Amygdala (tissue), 56 donors: ENCODE measurements at places on chromosomes 4 and X.

GRCh38 chr4:139077567-139078355 is 62.2 kb downstream of the NOCT start:
- DNase-seq, result no peak

DNA sequence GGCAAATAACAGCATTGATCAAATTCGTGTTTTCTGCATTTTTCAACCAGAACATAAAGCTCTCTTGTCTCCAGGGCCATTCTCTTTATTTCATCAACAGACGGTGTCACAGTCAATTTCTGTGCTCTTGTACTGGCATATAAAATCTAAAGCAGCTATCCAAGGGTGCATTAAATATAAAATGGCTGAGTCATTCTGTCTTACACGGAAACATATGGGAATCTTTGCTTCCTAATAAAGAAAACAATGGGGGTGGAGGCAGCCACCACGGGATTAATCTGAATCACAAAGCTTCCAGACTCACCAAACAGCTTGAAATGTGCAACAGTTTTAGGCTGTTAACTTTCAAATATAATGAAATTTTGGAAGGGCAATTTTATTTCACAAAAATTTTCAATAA is 132.6 kb downstream of the IL15 start:
- no peak for DNase-seq

DNA sequence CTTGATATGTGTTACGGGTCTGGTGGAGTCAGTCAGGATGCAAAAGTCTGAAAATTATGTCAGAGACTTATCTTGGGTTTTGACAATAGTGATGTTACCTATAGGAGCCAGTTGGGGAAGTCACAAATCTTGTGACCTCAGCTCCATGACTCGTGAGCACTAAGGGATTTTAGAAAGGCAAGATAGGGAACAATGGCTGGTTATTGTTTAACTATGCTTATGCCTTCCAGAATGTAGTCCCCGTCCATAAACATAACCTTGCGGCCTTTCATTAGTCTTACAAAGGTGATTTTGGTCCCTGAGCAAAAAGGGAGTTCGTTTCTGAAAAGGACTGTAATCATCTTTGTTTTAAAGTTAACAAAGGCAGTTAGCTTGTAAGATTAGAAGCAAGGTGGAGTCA is 23.9 kb upstream of the GATB start:
- DNase-seq, result no peak

DNA sequence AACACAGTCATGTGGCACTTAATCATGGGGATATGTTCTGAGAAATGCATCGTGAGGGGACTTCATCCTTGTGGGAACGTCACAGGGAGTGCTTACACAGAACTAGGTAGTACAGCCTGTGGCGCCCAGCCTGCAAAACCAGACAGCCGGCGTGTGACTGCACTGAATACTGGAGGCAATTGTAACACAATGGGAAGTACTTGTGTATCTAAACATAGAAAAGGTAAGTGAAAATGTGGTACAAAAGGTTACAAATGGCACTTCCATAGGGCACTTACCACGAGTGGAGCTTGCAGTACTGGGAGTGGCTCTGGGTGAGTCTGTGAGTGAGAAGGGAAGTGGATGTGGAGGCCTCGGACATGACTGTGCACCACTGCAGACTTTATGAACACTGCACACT is 5.2 kb downstream of the TLR3 start:
- DNase-seq, result no peak

GRCh38 chr4:128225148-128225547 is 62.5 kb downstream of the PGRMC2 start:
- DNase-seq, result no peak
